Kidney tubule cell (primary cell): ENCODE measurements at places on chromosomes 16 and 17.
A peak's percentile ranks its signal among the peaks of the same experiment; 100 is the strongest.

DNA sequence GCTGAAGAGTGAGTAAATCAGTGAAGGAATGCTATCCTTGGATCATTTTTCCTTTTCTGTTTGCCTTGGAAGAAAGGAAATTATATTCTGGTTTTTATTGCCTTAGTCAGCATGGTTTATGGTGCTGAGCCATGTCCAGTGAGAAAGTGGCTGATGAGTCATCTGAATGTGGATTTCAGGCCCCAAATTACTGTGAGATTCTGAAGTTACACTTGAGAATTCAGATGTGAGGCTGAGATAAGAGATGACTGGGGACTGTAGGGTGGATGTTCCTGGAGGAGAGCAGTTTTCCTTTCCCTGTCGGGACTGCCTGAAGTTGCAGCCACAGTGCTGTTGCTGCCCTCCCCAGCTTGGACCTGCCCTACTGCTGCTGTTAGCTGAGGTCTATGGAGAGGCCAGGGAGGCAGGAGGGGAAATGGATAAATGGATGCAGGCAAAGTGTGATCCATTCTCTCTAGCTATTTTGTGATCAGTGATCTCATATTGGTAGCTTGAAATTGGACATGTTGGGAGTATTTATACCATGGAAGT lies 4.2 kb upstream of the MAP3K14 start:
- peak; percentile 96 for DNase-seq

DNA sequence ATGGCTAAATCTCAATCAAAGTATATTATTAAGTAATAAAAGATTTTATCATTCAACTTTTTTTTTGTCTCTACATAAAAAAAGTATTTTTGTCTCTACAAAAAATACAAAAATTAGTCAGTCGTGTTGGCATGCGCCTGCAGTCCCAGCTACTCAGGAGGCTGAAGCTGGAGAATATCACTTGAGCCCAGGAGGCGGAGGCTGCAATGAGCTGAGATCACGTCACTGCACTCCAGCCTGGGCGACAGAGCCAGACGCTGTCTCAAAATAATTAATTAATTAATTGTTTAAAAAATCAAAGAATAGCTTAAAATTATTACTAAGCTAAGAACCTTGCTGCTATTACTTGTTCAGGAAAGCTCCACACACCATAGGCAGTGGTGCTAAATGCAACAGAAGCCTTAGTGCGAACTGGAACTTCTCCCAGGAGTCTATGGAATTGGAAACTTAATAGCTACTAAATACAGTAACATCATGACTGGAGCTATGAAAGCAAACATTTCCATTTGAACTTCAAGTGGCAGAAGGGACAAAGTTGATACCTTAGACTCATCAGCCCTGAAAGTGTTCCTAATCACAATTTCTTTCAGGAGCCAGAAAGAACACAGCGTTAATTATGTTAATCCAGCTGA lies 22.6 kb downstream of the ADCY9 start:
- no peak for DNase-seq

DNA sequence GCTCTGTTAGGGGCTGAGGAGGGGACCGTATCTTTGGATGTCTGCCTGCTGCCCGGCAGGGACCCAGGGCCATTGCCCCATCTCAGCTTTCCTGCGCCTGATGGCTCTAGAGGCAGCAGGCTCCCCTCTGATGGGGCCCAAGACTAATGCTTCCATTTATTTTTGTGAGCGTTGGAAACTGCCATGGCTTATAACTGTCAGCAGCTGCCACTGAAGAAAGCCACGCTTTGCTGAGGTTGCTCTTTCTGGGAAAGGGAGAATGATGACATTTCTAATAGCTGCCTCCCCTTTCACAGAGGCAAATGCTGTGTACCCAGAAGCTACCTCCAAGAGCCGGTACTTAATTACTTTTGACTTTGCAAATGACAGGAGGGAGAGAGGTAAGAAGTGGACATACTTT lies 103.8 kb downstream of the HAPSTR1 start:
- no peak for DNase-seq

GRCh38 chr17:35519906-35520442 lies 17.5 kb downstream of the SLFN12L start:
- DNase-seq, result no peak

GRCh38 chr17:57477522-57478362 lies 221.4 kb downstream of the MSI2 start:
- DNase-seq, result no peak

DNA sequence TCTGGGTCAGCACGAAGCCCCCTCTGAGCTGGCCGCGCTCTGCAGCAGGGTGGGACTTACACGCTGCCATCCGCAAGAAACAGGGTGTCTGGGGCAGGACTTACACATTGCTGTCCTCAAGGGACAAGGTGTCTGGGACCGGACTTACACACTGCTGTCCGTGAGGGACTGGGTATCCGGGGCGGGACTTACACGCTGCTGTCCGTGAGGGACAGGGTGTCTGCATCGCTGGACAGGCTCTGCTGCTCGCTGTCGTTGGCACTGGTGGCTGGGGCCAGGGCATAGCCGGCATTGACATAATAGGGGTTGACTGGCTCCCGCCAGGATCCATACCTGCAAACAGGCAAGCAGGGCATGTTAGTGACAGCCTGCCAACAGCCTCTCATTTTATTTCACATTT lies 31.4 kb downstream of the PDIA2 start:
- no peak for DNase-seq

DNA sequence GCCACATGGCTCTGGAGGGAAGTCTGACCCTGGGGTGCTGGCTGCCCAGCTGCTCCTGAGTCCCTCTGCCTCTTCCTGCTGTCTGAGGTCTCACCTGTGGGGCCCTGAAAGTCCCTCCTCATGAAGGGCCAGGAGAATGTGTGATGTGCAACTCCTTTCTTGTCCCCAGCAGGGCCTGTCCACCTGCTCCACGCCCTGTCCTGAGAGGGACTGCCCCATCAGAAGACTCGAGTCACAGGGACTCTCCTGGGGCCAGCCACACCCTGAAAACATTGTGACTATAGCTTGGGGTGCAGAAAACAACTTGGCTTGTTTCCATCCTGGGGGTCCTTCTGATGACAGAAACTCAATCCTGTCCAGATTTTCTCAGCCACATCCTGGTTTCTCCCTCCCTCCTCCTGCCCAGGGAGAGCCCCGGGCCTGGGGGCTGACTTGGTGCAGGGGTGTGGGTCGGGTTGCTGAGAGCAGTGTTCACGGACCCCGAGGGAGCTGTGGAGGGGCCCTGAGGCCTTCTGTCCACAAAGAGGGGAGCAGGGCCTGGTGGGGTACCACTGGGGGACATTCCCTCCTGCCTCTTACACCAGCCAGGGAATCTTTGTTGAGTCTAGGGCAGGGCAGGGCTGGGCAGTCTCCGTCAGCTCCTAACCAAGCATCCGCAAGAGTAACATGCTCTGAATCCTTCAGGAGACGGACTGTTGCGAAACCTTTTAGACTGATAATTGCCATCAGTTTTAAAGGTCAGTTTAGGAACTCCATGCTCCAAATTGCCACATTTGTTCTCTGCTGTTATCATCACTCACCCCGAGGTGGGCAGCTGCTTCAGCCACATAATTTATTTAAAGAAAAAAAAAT lies 45.9 kb downstream of the NT5M start:
- DNase-seq, result no peak

DNA sequence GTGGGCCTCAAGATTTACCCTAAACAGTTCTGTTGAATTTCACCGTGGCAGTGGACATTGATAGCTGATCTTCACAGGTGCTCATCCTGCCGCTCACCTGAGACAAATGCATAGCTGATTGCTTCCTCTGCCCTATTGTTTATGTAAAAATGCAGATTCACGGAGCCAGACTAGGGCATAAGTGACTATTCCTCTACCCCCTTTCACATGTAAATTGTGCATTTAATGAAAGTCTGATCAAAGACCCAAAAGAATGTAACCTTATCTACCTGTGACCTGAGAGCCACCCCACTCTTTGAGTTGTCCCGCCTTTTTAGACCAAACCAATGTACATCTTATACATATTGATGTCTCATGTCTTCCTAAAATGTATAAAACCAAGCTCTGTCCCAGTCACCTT lies 312.4 kb upstream of the CDH5 start:
- DNase-seq, result no peak

- DNase-seq, result no peak
Measured at GRCh38 chr16:49867796-49868668, 12.1 kb upstream of the ZNF423 start.

- DNase-seq, result no peak
Measured at GRCh38 chr16:57541754-57542435, 548 bp upstream of the ADGRG5 start.

DNA sequence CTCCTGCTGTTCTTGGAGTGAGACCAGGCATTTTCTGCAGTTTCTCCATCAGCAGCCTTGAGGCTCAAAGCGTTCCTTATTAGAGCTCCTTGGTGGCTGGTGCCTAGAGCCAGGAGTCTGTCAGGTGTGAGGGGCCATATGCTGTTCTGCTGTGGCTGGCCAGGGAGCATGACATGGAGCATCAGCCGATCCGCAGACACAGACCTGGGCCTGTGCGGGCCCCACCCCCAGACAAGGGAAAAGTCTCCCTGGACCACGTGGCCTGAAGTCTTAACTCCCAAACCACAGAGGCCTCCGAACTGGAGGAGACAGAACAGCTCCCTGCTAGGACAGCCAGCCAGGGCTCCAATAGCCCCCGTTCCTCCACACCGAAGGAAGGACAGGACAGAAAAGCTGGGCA lies 162.7 kb upstream of the CIBAR2 start:
- DNase-seq, result no peak

DNA sequence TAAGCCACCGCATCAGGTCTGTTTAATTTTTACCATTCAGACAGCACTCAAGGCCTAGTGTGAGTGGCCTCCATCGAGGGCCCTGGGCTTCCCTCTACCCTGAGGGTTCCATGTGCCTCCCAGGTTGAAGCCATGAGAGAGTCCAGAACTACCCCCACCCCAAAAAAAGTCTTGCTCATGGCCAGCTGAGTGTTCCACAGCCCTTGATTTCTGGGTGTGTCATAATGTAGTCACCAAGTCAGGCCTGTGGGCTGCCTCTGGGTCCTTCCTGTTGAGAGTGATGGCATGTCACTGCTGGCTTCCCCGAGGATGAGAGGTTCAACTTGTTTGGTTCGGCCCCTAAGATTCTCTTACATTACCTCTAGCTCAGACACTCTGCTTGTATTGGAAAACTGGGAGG lies 100.6 kb downstream of the PITPNC1 start:
- peak; percentile 83 for DNase-seq
